ENCODE measurements at places on chromosomes 4 and X.

DNA sequence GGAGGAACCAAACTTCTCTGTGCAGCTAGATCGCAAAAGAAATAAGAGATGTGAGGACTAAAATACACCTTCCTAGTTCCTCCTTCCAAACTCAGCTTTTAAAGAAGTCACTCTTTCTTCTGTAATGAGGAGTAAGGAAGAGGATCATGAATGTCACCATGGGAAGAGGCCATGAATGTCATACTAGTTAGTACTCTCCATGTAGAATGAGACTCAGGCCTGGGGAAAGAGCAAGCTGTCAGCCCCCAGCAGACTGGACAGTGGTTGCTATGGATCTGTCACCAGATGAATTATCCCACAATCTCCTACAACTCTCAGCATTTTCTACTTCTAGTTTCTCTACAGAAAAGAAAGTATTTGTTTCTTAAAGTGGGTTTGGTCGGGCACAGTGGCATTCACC is 57.1 kb upstream of the PRDM8 start:
- DNase-seq: no peak

GRCh38 chr4:122827879-122828601 is 1.4 kb downstream of the FGF2 start:
- DNase-seq: peak; percentile 6

DNA sequence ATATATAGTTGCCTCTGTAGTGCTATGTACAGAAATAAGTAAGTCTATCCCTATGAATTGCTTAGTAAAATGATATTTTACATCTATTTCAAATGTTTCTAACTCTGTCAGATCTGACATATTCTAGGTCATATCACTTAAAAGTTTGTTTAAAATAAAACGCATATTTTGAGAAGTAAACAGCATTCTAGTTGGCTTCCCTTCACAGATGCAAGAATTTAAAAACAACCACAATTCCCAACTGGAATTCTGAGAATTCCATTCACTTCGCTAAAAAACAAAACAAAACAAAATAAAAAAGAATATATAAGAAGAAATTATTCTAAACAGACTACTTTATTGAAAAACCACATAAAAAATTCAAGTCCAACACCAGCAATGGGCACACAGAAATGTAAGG is 126.0 kb downstream of the PPP3CA start:
- DNase-seq: no peak

DNA sequence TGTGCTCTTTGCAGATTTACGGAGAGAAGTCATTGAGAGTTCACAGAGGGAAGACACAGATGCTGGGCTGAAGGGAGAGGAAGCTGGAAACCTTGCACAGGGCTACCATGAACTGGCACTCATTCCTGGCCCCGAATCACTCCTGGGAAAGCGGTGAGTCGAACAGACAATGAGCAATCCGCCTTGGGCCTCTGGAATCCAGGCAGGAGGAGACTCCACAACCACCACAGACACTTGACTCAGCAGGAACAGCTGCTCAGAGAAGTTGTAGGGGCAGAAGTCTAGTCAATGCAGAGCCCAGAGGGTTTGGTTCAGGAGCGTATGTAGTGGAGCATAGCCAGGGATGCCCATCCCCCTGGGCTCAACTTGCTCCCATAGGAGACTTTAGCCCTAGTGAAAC is 62.8 kb upstream of the GRIA3 start:
- DNase-seq: no peak

GRCh38 chrX:10423716-10424115 is 196.7 kb downstream of the MID1 start:
- no peak for DNase-seq

- no peak for DNase-seq
Measured at GRCh38 chr4:73345399-73345975, 58.6 kb upstream of the ALB start.

GRCh38 chr4:140330311-140330900 is 43.0 kb upstream of the SCOC start:
- no peak for DNase-seq

GRCh38 chrX:38817004-38817703 is 15.9 kb downstream of the MID1IP1 start:
- DNase-seq: no peak

GRCh38 chrX:8607326-8607725 is 124.6 kb downstream of the ANOS1 start:
- DNase-seq: no peak

- no peak for DNase-seq
Measured at GRCh38 chr4:172758586-172759340, 409.8 kb upstream of the GALNT7 start.

DNA sequence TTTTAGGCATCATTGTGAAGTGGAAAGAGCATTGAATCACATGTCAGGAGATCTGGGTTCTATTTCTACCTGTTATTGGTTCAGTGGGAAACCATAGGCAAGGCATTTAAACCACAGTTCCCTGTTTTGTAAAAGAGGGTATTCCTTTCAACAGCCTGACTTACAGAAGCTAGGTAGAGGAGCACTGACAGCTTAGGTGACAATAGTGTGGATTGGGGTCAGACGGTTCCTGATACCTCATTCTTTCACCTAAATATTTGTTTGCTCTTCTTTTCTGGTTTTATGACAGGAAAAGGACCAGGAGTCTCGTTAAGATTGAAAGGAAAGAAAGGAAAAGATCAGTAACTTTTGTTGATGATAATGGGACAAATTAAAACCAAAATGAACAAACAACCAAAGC is 15.9 kb upstream of the PDLIM5 start:
- DNase-seq: no peak

GRCh38 chrX:38166478-38167083 is 54.1 kb downstream of the SRPX start:
- DNase-seq: peak; percentile 8

- no peak for DNase-seq
Measured at GRCh38 chrX:121179972-121180371, 132.6 kb downstream of the GLUD2 start.

DNA sequence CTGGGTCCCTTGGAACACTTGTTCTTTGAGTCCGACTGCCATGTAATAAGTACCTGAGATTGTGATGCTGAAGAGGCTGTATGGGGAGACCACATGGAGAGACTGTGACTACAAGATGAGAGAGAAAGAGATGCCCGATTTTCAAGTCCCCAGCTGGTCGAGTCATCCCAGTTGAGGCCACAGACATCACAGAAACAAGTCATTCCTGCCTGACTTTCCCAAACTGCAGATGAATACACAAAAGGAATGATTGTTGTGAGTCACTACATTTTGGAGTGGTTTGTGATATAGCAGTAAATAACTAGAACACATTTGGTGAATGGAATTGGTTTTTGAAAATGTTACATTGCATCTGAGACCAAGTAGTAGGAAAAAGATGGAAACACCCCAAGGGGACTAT is 9.0 kb upstream of the YIPF7 start:
- no peak for DNase-seq

DNA sequence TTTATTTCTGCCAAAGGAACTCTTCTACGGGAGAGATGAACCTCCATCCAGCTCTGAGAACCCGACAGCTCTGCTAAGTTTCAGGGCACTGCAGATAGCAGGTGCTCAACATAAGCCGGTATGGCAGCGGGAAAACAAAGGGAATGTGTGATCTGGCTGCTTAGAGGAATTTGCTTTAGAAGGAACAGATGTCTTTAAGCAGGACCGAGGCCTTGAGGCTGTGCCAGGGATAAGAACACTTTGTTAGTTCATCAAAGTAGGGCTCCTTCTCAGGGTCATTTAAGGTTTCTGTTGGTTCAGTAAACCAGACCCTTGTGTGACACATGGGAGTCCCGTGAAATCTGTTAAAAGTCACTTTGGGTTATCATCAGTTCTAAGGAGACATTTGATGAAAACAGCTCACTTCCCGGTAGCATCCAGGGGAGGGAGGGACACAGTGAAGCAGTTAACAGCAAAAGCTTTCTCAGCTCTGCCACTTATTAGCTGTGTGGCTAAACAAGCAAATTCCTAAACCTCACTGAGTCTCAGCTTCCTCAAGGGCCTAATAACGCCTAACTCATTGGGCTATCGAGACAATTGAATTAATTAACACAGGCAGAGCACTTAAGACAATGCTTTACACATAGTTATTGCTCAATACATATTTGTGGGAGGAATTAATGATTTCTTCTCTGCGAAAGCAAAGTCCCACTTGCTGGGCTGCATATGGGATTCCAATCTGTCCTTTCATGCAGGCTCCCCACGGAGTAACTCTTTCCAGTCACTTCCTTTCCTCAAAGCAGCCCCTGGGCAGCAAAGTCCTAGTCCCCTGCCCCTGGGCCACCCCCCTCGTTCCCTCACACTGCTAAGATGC is 2.9 kb upstream of the FTSJ1 start:
- DNase-seq: no peak

GRCh38 chr4:83855044-83855443 is 319.1 kb downstream of the GPAT3 start:
- no peak for DNase-seq

DNA sequence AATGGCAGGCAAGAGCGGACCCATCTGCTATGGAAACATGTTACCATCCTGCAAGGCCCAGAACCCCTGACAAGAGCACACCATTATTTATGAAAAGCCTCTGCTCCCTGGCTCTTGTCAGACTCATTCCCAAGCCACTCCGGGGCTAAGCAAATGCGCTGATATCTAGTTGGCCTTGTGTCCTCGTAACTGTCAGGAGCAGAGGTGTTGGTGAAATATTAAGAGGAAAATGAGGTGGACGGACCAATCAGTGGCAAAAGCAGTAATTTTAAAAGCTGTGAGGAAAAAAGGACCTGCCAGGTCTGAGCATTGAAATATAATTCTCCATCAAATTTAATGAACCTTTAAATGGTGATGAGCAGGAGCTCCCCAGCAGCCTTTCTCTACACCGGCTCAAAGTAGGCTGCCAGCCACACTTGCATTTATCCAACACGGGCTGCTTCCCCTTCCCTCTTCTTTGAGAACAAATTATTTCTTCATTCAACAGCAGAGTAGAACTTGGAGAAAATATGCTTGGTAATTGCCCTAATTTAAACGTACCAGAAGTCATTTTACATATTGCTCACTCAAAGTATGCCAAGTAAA is 214.3 kb downstream of the RASL11B start:
- no peak for DNase-seq

- no peak for DNase-seq
Measured at GRCh38 chr4:182643801-182644682, 273.1 kb downstream of the DCTD start.

GRCh38 chr4:147173797-147174432 is 228.3 kb upstream of the TTC29 start:
- DNase-seq: no peak

GRCh38 chr4:2827874-2828751 is 15.5 kb upstream of the ADD1 start:
- no peak for DNase-seq

GRCh38 chrX:104284507-104284906 is 29.8 kb upstream of the ESX1 start:
- DNase-seq: no peak

DNA sequence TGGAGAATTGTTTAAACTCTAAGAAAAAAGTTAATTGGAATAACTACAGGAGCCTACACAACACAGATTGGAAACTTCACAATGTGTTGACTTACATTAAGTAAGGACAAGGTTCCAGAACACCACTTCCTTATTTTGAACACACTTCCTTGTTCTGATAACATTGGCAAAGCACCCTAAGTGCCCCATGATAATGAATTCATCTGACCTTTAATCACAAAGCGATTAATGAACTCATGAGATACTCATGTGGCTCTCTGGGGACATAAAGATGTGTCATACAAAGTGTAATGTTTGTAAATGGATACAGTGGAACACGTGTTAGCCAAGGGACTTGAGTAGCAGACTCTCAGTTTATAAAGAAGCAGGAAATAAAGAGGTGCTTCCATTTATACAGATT is 69.0 kb upstream of the ATOH1 start:
- DNase-seq: no peak

DNA sequence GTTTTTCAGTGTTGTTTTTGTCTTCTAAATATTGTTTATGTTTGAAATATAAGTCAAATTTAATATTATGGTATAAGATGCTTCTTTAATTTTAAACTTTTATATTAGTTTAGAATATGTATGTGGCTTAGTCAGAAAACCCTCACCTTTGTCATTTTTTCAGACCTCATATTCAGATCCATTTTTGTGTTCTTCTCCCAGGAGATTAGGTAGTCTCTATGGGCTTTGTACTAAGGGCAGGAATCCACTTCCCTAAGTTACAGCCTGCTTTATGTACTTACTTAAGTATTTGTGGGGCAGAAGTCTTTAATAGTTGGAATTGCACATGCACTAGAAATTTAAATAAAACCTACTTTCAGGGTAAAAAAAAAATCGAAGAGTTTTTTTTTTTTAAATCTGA is 63.5 kb upstream of the TENM3 start:
- no peak for DNase-seq

- no peak for DNase-seq
Measured at GRCh38 chr4:159220353-159220752, 117.5 kb downstream of the RAPGEF2 start.

DNA sequence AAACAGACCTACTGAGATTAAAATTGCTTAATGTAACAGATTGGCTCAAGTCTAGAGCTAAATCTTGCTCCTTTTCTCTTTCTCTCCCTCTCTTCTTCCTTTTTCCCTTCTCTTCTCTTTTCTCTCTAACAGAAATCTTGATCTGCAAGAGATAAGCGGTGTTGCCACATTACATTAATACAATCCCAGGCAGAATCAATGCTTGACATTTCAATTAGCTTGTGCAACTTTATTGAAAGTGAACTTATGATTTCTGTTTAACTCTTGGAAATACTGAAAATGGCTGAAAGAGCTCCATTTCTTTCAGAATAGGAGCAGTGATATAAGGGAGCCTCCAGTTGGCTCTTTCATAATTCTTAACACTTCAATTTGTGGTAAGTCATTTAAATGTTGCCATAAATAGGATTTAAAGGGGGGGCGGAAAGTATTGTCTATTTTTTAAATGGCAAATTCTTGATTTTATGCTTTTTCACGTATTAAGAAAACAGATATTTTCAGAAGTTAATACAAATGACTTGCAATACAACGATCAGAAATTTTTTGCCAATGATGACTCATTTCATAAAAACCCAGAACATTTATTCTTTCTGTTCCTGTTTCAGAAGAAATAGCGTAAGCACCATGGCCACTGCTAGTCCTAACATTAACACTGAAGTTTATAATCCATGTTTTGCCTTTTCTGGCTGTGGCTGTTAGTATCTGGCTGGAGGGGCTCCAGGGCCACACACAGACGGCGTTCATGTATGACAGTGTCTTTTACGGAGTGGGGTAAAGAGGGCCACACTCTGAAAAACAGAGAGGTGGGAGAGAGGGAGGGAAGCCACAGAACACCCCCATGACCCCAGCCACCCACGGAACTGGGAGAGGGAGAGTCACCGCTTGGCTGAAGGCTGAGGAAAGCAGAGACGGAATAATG is 115.7 kb upstream of the FAT1 start:
- no peak for DNase-seq

GRCh38 chrX:68420559-68420958 is 12.7 kb downstream of the OPHN1 start:
- no peak for DNase-seq

Measured in activated CD4-positive, alpha-beta T cell treated with anti-CD3 and anti-CD28 coated beads, Interleukin-2, amount 50 U/mL, for 24 hours (primary cell).